ENCODE measurements at places on chromosomes 12 and 14.

GRCh38 chr12:26406391-26406790 lies 211.0 kb downstream of the SSPN start:
- DNase-seq, result no peak

DNA sequence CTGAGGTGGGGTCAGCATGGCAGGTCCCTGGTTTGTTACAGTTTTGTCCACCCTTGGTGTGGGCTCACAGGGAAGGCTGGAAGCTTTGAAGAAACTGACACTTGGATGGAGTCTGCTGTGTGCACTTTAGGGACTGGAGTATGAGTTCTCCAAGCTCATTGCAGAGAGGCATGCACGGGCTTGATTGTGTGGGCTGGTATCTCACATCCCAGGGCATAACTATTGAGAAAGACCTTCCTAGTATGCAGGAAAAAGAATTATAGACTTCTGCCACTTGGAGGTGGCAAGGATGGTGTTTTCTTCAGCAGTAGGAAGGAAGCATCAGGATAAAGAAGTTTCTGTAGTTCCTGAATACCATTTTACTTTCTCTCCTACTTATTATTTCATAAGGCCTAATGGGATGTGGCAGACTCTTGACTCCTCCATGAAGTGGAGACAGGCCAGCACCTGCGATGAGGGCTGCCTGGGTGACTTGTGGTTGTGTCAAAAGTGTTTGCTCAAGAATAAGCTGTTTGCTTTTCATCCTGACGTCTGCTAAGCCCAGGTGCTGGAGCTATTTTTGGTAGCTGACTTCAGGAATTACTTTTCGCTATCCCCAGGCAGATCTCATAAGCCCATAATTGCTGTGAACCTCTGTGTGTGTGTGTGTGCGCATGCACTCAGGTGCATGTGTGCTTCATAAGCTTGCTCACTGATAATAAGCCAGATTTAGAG lies 125.8 kb downstream of the KTN1 start:
- no peak for DNase-seq

DNA sequence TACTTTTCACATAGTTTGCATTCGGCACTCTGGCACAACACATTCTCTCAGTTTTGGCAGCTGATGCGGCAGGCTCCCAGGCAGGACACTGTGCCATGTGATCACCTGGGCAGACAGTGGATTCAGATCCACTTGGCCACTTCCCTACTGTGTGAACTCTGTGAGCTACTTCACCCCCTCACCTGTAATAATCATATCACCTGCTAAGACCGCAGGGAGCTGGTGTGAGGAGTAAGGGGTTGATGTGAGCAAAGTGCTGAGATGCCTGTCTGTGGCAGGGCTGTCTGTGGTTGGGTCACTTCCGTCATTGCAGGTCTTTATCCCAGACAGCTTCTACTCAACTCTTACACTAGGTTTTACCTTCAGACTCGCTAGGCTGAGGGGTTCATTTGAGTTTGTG lies 50.4 kb upstream of the AMN start:
- no peak for DNase-seq

GRCh38 chr12:47710278-47710677 lies 4.4 kb upstream of the RPAP3 start:
- no peak for DNase-seq

DNA sequence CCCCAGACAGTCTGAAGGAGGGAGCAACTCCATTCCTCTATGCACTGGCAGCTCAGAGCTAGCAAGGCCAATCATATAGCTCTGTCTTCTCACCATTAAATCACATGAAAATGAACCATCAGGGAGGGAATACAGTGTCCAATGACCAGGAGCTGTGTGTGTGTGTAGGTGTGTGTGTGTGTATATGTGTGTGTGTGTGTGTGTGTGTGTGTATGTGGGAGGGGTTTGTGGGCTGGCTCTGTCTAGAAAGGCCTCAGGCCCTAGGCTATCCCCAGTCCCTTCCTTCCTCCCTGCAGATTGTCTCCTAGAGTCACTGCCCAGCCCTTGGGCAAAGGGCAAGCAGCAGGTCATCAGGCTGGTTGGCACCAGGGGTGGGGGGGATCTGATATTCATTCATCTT lies 5.7 kb upstream of the SUSD6 start:
- DNase-seq, result no peak

DNA sequence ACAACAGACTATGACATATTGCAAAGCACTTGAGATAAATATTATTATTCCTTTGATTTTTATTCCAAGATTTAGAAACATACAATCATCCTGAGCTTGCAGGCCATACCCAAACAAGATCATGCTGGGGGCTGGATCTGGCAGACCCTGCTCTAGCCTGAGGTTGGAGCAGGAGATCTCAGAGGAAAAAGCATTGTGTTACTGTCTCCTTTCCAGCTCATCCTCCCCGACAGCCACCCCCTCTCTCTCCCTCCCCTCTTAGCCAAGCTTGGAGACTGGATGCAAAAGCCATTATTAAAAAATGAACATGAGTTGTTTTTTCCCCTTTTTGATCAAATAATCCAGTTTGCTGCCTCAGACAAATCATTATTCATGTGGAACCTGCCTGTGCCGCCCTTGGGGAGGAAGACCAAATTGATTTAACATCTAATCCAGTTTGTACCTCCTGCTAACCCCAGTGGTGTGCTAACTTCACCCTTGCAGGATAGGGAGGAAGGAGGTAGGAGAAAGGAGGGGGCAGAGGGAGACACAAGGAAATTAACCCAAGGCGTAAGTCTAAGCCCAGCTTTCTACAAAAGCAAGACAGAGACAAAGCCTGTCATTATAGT lies 565.8 kb upstream of the TBX3 start:
- DNase-seq, result no peak

- no peak for DNase-seq
Observed at GRCh38 chr14:44530475-44530874, 23.4 kb upstream of the FSCB start.

DNA sequence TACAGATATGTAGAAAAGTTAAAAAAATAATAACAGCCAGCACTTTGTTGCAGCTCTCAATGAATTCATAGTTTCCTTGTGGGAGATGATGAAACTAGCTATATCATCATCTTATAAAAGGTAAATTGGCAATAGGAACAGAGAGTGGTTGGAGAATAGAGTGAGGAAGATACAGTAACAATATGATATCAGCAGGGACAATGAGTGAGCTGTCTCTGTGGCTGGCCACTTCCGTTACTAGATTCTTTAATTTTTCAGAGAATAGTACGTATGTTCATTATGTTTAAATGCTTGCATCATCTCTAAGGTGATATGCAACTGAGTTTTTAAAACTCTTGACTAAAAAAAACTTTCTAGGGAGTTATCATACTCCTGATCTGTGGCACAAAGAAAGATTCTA lies 1006.2 kb upstream of the FLRT2 start:
- no peak for DNase-seq

DNA sequence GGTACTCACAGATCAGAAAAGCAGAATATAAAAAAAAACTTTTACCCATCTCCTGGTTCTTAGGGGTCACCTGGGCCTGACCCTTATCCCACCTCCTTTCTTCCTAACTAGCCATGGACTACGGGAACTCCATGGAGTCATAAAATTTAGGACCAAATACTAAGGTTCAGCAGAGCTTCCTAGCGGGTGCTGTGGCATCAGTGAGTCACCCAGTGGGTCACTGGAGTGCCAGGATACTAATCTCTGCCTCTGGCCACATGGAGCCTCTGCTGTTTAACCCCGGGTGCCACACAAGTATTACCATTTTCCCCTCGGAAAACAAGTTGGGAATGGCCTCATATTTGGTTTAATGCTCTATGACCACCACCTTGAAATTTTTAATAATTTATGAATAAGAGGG lies 6.9 kb downstream of the ZBTB39 start:
- no peak for DNase-seq

GRCh38 chr12:92133171-92133570 lies 12.5 kb downstream of the BTG1 start:
- no peak for DNase-seq

GRCh38 chr12:65891987-65892481 lies 67.8 kb downstream of the HMGA2 start:
- no peak for DNase-seq

GRCh38 chr12:124242529-124243065 lies 52.3 kb upstream of the RFLNA start:
- no peak for DNase-seq

GRCh38 chr14:105061428-105062047 lies 3.7 kb downstream of the GPR132 start:
- DNase-seq, result no peak

DNA sequence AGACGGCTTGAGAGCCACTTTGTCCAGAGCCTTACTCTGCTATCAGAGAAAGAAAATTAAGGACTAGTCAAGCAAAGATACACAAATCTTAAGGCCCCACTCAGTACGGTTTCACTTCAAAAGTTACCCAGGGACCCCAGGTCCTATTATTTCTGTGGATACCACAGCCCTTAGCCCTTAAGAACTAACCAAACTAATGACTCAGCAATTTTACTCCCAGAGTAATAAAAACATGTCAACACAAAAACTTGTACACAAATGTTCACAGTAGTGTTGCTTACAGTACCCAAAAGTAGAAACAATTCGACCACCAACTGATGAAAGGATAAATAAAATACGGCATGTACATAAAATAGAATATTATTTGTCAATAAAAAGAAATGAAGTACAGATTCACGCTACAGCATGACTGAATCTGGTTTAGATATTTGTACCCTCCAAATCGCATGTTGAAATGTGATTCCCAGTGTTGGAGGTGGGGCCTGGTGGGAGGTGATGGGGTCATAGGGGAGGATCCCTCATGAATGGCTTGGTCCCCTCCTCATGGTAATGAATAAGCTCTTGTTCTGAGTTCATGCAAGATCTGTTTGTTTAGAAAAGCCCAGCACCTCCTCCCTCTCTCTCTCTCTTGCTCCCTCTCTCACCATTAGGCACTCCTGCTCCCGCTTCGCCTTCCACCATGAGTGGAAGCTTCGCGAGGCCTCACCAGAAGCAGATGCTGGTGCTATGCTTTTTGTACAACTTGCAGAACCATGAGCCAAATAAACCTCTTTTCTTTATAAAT lies 30.5 kb downstream of the AREL1 start:
- DNase-seq, result no peak

GRCh38 chr14:23099212-23099861 lies 4.0 kb downstream of the C14orf119 start:
- DNase-seq, result no peak

DNA sequence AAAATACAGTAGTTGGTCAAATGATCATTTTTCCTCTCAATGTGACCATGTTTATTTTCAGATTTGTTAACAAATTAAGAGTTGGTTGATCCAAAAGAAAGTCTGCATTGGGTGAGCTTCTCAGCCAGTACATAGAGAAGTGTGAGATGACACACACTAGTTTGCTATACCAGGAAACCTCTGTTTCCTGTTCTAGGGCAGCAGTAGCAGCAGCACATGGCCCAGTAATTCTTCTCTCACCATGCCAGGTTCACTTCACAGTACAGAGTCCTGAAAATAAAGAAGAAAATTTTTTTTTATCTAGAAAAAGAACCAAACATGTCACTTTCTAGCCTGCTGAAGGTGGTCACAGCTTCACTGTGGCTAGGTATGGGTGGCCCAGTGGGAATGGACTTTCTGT lies 250.2 kb upstream of the OR4E1 start:
- peak; percentile 77 for DNase-seq

DNA sequence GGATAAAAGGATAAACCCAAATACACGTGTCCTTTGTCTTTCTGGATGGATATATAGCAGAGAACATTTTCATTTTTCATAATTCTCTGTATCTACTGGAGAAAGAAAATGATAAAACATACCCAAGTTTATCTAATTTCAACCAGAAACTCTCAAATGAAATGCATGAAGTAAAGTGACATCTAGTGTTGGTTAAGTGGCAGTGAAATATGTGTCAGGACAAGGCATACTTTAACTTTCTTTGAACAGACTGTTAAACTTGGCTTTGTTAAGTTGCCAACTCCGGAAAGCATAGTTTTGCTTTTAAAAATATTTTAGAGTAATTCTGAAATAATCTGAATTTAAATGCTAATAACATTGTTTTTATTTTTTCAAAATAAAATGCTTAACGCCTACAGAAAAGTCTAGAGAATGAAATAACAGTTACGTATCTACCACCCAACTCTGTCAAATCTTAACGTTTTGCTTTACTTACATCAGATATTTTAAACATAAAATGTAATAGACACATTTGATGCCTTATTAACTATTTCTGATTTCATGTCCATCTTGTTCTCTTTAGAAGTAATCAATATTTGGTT lies 25.2 kb upstream of the NTN4 start:
- no peak for DNase-seq

DNA sequence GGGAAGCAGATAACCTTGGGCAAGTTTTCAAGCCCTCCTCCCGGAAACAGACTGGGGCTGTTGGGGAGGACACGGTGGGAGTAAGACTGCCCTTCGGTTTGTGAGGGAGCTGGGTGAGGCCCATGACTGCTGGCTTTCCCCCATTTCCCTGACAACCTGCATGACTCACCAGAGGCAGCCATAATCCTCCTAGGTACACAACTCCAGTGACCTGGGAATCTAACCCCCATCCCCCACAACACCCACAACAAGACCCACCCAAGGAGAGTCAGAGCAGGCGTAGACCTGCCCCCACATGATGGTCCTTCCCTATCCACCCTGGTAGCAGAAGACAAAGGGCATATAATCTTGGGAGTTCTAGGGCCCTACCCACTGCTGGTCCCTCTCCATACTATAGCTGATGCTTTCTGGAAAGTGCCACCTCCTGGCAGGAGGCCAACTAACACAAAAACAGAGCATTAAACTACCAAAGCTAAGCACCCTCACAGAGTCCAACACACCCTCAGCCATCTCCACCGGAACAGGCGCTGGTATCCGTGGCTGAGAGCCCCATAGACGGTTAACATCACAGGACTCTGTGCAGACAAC lies 14.8 kb downstream of the DDX24 start:
- no peak for DNase-seq

DNA sequence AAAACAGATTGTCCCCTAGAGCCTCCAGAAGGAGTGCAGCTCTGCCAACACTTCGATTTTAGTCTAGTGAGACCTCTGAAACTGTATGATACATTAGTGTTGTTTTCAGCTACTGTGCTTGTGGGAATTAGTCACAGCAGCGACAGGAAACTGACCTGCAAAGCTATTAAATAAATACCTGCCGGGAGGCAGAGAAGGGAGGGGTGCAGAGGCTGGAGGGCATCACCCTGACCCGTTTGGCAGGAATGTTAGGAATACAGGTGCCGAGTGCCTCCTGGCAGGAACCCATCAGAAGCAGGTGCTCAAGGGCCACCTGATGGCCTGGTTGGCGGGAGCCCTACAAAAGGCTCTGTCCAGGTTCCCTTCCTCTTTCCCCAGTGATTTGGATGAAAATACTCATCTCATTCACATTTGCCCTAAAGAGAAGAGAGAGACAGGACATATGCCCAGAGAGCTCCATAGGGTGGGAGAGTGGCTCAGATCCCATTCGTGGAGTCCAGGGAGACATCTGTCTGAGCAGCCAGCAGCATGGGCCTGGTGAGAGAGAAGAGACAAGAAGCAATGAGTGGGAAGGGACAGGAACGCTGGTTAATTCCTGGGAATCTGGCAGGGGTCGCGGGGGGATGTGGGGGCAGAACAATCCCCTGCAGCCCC lies 44.6 kb downstream of the C14orf132 start:
- no peak for DNase-seq

GRCh38 chr12:22518060-22518719 lies 26.2 kb downstream of the C2CD5 start:
- peak; percentile 26 for DNase-seq

All from pulmonary artery endothelial cell (primary cell).